ENCODE measurements at places on chromosomes 6 and 20.

DNA sequence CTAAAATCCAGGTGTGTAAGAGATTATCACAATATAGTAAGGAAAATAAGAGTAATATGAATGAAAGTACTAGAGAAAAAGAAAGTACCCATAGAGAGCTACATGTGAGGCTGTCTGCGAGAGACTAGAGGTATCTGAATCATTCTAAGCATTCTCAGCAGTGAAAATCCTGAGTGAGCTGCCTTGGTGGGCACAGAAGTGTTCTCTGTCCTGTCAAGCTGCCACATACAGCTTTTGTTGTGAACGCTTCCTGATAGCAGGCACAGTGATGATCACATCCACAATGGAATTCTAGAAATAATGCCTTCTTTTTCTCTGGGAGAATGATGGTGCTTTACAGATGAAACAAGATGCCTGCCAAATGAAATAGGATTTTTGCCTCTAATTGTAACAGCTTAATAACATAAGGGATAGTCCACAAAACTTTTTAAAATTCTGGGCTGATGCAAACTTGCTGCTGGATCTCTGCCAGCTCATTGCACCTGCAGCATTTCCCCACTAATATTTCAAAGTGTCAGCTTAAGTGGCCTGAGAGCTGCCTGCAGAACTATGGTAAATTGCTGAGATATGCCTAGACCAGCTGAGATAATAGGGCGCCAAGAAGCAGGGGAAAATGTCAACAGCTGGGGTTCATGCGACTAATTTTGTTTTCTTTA is 620.5 kb downstream of the DOK5 start:
- DNase-seq: no peak

DNA sequence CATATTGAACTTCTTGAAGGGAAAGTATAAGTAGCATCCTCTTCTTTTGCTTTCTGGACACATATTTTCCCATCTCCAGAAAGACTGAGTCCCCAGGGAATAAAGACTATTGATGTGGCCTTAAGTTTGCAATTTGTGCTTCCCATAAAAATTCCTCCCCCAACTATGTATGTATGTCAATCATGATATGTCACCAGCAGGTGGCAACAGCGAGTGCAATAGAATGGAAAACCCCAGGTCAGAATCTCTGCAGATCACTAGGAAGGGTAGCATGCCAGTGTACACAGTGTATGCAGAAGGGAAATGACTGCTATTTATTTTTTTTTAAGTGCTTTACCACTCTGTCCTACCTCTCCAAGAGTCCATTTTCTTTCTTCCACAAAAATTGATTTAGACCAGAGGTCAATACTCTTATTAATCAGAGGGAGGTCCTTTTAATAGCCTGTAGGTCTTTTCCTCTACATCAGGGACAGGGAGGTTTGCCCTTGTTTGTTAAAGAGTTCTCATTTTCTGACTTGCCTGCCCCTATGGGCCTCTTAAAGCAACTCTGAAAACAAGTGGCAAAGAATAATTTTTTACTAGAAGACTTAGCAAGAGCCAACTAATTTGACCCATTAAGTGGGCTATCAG is 61.4 kb downstream of the BMP2 start:
- peak; percentile 52 for DNase-seq

DNA sequence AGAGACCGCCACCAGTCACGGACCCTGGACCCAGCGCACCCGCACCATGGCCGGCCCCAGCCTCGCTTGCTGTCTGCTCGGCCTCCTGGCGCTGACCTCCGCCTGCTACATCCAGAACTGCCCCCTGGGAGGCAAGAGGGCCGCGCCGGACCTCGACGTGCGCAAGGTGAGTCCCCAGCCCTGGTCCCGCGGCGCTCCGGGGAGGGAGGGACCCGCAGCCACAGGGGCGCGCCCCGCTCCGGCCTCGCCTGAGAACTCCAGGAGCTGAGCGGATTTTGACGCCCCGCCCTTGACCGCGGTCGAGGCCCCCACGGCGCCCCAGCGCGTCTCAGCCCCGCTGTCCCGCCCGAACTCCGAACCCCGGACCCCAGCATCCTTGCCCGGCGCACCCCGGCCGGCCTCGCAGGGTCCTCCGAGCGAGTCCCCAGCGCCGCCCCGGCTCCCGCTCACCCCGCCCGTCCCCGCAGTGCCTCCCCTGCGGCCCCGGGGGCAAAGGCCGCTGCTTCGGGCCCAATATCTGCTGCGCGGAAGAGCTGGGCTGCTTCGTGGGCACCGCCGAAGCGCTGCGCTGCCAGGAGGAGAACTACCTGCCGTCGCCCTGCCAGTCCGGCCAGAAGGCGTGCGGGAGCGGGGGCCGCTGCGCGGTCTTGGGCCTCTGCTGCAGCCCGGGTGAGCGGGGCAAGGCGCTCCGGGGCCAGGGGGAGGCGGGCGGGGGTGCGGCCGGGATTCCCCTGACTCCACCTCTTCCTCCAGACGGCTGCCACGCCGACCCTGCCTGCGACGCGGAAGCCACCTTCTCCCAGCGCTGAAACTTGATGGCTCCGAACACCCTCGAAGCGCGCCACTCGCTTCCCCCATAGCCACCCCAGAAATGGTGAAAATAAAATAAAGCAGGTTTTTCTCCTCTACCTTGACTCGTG is at the start of gene OXT:
OXT (plus strand) TSS at position 11 of the 920 bp plus-strand sequence; CDS start at position 47, 36 bp downstream.
- DNase-seq: peak; percentile 19

- no peak for DNase-seq
These were observed 161.5 kb downstream of the PACRG start for GRCh38 chr6:162889303-162889702.

All from fibroblast of skin of right quadriceps (primary cell).